Daoy (cell line): ENCODE measurements at places on chromosomes 1 and 21. TPM values are rescaled to one million over a fixed set of nuclear protein-coding genes. Genes with fewer than 3 reads are reported as not detected.
A peak's percentile ranks its signal among the peaks of the same experiment; 100 is the strongest.

GRCh38 chr1:234659538-234659937 is 49.6 kb upstream of the IRF2BP2 start:
- DNase-seq: peak; percentile 84

- peak; percentile 20 for DNase-seq
Measured at GRCh38 chr21:23968722-23969647, 1638.3 kb downstream of the MRPL39 start.

The LRRIQ3 gene
- total RNA-seq: 0.69 and 1.3 TPM in 2 replicates

- DNase-seq: no peak
Measured at GRCh38 chr1:24959623-24959975, 29.5 kb upstream of the RUNX3 start.

The FAM72D gene
- 5.5 and 9.9 TPM in 2 replicates for total RNA-seq

- no peak for DNase-seq
Measured at GRCh38 chr1:216739793-216740192, 16.6 kb upstream of the ESRRG start.

The PTGFRN gene
- total RNA-seq: 177 and 219 TPM in 2 replicates

DNA sequence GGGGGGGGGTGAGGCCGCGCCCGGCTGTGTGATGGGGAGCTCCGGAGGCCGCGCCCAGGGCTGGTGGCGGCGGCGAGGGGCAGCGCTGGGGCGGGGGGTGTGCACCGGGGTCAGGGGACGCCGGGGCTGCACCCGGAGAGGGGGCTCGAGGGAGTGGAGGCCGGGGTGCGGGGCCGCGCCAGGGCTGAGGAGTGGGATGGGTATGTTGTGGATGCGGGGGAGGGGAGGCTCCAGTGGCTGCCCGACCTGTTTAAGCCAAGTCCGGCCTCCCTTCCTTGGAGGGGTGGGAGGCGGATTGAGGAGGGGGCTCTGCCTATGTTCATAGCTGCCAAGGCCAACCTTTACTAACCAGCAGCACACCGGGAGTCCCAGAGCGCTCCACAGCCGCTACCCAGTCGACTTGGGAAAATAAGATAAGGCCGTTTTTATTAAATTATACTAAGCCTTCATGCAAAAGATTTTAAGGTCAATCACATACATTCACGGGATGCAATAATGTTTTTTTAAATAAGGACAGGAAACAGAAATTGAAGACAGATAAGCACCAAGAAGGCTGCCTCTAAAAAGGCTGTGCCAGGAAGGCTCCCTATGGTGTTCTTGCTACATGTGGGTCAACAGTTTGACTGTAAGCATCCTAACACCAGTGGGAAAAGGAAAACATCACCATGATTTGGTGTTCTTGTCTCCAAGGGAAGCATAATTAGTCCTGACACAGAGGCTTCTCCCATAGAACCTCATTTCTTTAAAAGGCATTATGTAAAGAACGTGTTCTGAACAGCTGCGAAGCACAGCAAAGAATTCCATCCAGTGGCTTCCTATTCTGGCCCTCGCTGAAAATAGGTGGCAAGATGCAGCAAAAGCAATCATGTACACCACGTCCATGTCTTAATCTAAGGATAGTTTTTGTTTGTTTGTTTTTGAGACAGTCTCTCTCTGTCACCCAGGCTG is 626 bp upstream of the HLCS start:
- DNase-seq: no peak

The RHOU gene
- 1.9 and 2.6 TPM in 2 replicates for total RNA-seq

- DNase-seq: no peak
Measured at GRCh38 chr1:156909671-156910070, 10.8 kb upstream of the LRRC71 start.

GRCh38 chr1:88296227-88296626 is 387.8 kb upstream of the PKN2 start:
- no peak for DNase-seq

DNA sequence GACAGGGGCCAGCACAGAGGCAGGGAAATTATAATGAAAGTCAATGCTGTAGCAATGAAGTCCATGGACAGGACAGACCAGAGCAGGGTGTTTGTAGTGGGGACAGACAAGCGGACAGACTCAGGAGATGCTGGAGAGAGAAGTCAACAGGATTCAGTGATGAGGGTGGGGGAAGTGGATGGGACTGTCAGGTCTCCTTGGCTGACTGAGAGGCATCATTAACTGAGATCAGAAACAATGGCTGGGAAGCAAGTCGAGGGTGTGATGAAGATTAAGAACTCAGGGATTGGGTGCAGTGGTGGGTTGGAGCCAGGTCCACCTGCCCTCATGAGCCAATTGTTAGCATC is 25.5 kb downstream of the CD58 start:
- DNase-seq: no peak

The UBE2Q1 gene
- total RNA-seq: 39.9 and 78.3 TPM in 2 replicates

DNA sequence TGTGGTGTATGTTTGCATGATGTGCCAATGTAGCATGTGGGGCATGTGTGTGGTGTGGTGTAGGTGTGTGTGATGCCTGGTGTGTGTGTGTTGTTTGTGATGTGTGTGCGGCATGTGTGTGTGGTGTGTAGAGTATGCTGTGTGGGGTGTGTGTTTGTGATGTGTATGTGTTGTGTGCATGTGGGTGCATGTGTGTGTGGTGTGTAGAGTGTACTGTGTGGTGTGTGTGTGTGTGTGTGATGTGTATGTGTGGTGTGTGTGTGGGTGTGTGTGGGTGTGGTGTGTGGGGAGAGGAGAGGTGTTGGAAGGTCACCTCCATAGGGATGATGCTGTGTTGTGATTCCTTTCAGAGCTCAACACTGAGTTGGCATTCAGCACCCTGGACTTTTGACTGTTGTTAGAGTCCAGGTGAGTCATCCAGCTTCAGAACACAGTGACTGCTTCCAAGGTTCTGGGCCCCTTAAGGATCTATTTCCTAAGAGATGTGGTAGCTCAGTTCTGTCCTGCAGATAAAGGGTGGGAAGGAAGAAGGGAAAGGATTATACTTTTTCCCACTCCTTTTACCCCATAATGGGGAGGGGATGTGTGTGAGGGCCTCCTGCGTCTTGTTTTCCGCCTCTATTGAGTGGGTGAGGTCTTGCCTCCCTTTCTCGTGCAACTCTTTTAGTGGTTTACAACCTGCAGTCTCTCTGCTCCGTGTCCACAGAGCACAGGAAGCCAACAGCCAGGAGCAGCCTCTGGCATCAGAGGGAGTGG is 47.6 kb downstream of the RHOU start:
- DNase-seq: peak; percentile 71
